ENCODE measurements at places on chromosomes 3 and 15.

GRCh38 chr3:144424606-144425005 is 453.0 kb downstream of the DIPK2A start:
- no peak for DNase-seq

DNA sequence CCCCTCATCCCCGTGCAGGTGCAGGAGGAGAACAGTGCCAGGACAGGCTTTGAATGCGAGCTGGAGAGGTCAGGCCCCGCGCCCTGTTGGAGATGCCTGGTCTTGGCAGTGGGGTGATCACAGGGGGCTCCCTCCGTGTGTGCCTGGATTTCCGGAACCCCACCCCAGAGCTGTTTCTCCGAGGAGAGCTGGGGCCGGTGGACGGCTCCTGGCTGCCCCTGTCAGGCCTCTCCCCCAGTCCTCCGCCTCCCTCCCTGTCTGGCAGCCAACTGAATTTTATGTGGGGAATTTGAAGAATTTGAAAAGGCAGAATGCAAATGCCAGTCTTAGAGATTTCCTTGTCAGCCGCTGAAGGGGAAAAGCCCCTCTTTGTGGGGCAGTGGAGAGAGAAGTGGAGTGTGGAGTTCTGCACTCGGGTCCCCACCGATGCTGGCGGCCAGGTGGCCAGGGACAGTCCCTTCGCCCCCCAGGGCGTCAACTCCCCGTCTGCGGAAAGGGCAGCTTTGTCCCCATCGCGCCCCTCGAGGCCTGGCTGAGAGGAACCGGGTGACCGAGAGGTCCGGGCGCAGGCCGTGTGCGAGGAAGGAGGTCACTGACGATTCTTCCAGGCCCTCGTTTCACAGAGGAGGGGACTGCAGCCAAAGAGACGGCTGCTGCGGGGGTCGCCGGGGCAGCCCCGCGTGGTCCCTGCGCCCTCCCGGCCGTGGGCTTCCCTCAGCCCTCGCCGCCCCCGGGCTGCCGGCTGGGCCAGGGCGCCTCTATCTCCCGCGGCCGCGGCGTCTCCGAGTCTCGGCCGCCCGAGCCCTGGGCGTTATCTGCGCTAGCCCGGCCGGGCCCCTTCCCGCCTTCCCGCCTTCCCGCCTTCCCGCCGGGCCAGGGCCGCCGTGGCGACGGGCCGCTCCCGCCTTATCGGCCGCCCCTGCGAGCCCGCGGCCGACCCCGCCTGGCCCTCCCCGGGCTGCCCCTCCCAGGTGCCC is 56.0 kb upstream of the LCTL start:
- no peak for DNase-seq

DNA sequence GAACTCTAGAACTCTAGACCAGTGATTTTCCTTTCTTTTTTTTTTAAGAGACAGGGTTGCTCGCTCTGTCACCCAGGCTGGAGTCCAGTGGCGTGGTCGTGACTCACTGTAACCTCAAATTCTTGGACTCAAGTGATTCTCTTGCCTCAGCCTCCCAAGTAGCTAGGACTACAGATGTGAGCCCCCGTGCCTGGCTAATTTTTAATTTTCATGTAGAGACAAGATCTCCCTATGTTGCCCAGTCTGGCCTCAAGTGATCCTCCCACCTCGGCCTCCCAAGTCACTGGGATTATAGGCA is 359.6 kb downstream of the SHQ1 start:
- no peak for DNase-seq

GRCh38 chr3:125039131-125040100 is 16.4 kb downstream of the HEG1 start:
- DNase-seq = no peak

DNA sequence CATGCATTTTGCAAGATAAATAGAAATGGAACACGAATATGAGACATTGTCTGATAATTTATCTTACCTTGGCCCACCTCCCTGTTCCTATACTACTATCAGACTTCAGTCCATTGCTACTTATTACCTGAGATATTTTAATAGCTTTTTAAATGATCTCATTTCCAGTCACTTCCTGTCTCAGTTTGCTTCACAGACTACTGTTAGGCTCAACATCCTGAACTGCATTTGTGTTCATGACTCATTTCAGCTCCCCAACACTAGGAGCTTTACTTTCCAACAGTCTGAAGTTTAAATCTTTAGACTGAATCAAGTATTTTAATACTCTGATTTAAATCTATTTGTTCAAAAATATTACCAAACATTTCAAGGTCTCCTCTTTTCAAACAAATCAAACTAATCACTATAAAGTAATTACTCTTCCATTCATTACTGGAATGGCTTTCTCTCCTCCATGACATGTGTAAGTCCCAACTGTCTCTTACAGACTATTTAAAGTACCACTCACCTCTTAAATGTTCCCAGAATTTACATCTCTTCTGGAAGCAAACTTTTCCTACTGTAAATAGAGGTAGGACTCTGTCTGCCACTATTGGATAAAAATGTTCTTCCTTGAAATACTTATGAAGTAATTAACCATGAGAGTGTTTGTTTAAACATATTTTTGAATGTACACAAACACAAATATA is 1277.6 kb downstream of the ZPLD1 start:
- no peak for DNase-seq

DNA sequence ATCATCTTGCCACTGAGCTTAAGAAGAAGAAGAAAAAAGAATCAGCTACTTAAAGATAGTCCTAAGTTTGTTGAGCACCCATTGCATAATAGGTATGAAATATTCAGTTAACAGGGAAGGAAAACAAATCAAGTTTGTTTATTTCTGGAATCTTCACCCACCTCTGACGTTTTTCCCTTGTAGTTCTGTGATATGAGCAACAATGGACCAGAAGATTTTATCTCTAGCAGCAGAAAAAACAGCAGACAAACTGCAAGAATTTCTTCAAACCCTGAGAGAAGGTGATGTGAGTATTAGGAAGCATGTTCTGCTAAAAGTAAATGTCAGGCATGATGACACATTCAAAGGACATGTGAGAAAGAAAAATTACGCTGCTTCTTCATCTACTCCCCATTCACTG is 3.7 kb downstream of the FANCI start:
- DNase-seq = no peak

DNA sequence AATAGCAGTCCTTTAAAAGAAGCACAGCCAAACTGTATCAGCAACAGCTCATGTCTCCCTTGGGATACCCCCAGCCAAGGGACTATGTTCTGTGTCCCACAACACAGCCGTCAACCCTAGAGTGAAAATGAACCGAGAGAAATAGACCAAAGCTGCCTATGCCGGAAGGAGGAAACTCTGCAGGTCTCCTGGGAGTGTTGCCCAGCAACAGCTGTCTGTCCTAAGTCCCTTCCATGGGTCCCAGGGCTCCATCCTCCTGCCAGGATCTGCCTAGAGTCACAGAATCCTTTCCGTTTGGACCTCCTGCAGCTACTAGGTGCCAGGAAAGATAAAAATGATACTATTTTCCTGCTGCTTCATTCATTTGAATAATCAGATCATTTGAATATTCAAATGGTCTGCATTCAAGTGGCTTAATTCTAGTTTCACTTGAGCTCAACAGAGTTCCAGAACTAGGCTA is 53.1 kb downstream of the TRANK1 start:
- no peak for DNase-seq

DNA sequence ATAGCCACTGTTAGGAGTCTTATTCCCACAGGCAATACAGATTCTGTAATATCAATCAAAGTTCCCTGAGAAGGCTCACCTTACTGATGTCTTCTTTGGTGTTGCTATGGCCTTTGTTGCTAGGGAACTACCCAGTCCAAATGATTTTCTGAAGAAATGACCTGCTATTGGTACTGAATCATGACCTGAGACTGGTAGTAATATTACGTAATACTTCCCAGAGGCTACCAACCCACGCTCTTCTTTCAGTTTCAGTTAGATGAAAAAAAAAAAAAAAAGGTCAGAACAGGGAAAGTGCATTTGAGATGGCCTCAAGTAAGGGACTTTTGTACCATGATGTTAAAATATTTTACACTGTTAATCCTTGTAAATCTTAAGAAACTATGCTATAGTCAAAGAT is 1092.5 kb upstream of the EPHA6 start:
- DNase-seq = no peak

GRCh38 chr15:39171944-39172368 is 408.9 kb upstream of the THBS1 start:
- peak; percentile 55 for DNase-seq

DNA sequence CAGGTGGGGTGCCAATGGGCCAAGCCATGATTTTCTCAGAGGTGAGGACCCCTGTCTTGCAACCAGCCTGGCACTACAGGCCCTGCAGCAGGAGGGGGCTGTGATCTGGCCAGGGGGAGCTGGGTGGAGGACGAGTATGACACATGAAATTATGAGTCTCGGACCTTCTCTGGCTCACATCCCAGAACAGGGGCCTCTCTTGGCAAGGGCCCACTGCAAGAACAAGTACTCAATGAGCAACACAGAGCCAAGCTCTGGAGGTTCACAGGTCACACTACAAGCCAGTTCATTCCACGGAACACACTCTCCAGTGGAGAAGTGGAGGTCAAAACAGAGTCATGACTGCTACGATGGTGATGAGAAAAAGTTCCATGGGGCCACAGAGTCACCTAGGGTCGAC is 28.3 kb downstream of the CCDC32 start:
- no peak for DNase-seq

DNA sequence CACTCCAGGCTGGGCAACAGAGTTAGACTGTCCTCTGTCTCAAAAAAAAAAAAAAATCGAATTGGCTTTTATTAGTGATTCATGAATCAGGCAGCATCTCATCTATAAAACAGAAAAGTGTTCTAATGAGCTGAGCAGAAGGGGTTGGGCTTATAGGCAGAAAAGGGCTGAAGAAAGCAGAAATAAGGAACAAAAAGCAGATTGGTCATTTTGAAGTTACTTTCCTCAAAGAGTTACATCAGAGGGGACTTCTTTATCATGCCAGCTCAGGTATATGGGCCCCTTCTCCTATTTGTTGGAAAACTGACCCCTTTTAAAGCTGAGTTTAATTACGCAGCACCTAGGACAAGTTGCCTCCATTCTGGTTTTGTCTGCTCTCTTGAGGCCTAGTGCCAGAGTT is 722 bp upstream of the POGLUT1 start:
- DNase-seq = no peak

DNA sequence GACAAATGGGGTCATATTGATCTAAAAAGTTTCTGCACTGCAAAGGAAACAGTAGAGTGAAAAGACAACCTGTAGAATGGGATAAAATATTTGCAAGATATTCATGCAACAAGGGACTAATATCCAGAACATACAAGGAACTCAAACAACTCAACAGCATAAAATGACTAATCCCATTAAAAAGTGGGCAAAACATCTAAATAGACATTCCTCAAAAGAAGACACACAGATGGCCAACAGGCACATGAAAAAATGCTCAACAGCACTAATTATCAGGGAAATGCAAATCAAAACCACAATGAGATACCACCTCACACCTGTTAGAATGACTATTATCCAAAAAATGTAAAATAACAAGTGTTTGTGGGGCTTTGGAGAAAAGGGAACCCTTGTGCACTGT is 8.8 kb downstream of the SLC12A8 start:
- no peak for DNase-seq

GRCh38 chr15:89399238-89400115 is 64.9 kb upstream of the POLG start:
- peak; percentile 64 for DNase-seq

DNA sequence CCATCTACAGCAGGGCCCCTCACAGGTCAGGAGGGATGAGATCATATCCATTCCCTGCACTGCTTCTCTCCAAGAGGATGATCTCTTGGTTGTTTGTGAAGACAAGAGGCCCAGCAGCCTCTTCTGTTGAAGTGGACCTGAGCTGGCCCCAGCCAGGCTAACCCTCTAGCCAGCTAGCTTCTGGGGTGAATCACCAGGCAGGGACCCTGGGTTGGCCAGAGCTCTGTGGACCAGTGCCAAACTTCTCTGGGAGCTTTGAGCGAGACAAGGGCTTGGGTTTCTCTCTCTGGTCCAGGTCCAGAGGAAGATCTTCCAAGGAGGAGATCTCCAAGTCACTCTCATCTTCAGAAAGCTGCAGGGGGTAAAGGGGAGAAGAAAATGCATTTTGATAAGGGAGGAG is 52.7 kb downstream of the CLDN18 start:
- DNase-seq = no peak

- no peak for DNase-seq
Measured at GRCh38 chr3:129485721-129486663, 42.4 kb upstream of the RHO start.

DNA sequence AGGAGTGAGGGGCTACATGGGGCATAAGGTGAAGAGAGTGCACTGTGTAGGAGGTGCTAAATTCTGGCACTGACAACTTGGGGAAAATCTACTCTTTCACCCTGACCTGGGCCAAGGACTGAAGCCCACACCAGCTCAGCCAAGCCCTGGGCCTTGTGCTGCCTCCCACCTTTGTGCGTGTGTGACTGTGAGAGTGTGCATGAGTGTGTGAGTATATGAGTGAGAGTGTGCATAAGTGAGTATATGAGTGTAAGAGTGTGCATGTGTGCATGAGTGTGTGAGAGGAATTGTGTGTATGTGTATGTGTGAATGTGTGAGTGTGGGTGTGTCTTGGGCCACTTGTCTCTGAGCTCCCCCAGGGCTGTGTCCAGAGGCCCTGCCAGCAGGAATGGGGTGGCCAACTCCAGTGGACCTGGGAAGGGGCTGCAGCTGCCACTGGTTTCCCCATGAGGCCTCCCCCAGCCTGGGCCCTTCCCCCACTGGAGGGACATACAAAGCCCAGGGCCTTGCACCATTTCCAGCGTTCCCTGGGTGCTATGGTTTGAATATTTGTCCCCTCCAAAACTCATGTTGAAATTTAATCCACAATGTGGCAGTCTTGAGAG is 15.2 kb downstream of the C3orf22 start:
- no peak for DNase-seq

DNA sequence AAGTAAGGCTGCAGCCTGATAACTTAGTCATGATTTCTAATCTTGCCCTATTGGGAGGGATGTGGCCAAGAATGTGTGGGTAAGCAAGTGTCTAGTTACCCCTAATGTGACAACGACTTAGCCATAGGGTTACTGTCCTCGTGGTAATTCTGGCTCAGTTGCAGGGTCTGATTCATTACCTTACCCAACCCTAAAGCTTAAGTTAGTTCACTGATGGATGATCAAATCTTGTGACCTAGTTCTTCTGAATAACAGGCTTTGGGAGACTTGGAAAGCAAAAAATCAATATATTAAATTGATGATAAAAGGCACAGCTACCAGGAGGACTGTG is 1.6 kb upstream of the INTS14 start:
- DNase-seq = no peak

DNA sequence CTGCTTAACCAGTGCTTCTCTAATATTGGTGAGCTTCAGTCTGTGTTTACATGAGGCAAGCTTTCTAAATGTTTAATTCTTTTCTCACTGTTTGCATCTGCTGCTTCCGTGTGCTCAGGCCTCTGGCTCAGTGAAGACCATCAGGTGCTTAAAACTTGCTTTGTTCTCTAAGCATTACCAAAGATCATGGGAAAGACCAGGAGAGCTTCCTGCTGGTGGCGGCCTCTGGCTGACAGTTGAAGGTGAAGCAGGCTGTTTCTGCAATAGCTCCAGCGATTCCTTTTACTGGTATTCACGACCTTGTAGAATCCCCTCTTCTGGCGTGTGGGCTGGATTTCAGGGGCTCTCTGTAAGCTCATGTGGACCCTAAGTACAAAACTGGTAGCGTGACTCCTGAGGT is 45.1 kb downstream of the EDEM1 start:
- DNase-seq = no peak
